ENCODE measurements at places on chromosomes 13 and 19. TPM values are rescaled to one million over a fixed set of nuclear protein-coding genes. Genes with fewer than 3 reads are reported as not detected.

- no peak for DNase-seq
These were observed 32.7 kb upstream of the MATK start for GRCh38 chr19:3818918-3819317.

DNA sequence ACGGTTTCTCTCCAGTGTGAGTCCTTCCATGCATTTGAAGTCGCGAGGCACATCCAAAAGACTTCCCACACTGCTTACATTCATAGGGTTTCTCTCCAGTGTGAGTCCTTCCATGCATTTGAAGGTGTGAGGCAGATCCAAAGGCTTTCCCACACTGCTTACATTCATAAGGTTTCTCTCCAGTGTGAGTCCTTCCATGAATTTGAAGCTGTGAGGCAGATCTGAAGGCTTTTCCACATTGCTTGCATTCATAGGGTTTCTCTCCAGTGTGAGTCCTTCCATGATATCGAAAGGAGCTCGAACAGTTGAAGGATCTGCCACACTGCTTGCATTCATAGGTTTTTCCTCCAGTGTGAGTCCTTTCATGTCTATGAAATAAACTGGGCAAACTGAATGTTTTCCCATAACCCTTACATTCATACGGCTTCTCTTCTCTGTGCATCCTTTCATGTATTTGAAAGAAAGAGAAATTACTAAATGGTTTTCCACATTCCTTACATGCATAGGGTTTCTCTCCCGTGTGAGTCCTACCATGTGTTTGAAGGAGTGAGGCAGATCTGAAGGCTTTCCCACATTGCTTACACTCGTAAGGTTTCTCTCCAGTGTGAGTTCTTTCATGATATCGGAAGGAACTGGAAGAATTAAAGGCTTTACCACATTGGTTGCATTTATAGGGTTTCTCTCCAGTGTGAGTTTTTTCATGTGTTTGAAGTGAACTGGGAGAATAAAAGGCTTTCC is 20.3 kb downstream of the ZNF433 start:
- DNase-seq: no peak

ANKLE1 gene
- 5.9 TPM for total RNA-seq

ZNF431 gene
- total RNA-seq: 40.6 TPM

GRCh38 chr19:40453151-40453735 is 9.1 kb upstream of the SERTAD3 start:
- no peak for DNase-seq

GRCh38 chr19:16527334-16527935 is 14.8 kb downstream of the CHERP start:
- DNase-seq: no peak

ELAVL3 gene
- 1.7 TPM for total RNA-seq

GAPDHS gene
- total RNA-seq: not detected

DNA sequence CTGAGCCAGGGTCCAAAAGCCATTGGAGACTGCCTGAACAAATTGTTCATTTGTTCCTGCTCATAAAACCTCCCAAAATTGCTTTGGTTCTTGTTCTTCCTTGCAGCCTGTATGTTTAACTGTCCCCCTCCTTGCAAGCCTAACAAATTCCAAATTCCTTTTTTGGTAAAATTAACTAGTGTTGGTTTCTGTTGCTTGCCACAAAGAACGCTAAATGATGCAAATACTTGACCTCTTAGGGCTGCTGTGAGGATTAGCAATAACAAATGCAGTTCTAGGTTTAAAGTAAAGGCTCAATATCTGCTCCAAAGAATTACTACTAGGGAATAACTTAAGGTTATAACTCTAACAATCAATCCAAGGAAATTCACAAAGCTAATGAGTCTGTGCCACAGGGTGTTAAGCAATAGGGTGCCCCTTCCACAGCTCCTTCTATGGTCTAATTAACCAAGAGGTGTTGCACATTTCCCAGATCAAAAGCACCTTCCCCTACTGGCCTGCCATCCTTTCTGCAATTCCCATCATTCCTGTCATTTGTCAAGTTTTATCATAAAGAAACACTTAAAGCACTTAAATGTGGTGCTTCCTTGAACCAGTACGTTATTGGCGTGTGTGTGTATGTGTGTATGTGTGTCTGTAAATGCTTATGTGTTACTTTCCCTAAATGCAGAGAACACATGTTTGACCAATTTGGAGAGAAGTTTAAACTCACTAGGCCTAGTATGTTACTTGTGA is 110.2 kb downstream of the RAP2A start:
- DNase-seq: no peak
